Jurkat, Clone E6-1 (cell line): ENCODE measurements at places on chromosomes 1 and 21.

DNA sequence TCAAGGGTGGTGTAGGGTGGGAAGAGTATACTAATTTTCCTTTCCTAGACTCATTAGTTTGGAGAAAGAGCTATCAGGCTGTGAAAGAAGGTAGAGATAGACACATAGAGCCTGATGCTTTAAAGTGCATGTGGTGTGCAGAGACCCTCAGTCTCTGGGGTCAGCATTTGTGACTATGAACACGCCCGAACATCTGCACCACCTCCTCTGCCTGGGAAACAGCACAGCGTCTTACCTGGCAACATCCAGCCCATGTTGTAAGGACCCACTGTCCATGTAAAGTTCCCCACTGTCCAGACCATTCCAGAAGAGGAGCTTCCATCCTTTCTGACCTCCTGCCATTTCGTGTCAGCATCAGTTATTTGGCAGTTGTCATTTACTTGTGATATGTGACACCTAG, 83.4 kb downstream of the KCND3 start:
- no peak for DNase-seq

- peak; percentile 40 for DNase-seq
These were observed 64.3 kb downstream of the PRKAA2 start for GRCh38 chr1:56709269-56709880.

DNA sequence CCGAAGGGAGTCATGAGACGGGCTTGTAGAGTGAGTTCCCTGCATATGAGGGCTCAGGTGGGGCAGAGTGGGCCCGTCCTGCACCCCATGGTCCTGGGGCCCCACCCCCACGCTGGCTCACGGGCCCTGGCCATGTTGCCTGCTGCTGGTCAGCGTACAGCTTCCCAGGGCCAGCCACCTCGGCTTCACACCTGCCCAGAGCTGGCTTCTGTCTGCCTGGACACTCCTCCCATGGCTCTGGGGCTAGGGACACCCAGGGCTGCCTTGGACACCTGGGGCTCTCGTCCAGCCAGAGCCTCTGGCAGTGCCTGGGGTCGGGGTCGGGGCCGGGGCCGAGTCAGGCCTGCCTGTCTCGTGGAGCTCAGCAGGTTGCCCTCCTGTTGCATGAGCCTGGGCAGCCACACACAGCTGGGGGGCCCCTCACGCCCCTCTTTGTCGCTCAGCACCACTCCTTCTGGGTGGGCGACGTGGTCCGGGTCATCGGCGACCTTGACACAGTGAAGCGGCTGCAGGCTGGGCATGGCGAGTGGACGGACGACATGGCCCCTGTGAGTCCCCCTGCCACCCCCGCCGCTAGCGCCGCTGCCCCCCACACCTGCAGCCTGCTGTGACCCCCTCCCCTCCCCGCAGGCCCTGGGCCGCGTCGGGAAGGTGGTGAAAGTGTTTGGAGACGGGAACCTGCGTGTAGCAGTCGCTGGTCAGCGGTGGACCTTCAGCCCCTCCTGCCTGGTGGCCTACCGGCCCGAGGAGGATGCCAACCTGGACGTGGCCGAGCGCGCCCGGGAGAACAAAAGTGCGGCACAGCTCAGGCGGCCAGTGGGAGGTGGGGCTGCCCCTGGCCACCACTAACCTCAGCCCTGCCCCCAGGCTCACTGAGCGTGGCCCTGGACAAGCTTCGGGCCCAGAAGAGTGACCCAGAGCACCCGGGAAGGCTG, 5.5 kb upstream of the MMP23B start:
- no peak for DNase-seq

GRCh38 chr1:109306832-109307273, at the start of gene MYBPHL:
Gene MYBPHL (minus strand): TSS chr1:109307011. CDS start chr1:109306991, 20 bp downstream.
- DNase-seq, result no peak

DNA sequence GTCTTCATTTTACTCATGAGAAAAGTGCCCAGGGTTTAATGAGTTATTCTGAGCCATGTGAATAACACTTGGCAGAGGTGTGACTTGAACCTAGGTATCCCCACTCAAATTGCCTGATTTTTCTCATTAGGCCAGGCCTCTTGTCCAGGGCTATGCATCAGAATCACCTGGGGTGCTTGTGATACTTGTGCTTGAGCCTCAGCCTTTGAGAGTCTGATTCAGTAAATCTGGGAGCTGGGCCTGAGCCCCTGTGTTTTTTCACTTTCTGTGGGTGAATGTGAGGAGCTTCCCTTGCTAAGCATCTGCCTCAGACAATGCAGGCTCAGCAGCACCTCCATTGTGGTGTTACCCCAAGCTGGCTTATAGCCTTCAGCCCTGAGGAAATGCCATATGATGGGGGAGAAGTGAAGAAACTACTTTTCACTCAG, 127.1 kb downstream of the S1PR1 start:
- no peak for DNase-seq

- DNase-seq, result no peak
These were observed 52.5 kb downstream of the LRIG2 start for GRCh38 chr1:113125517-113125916.

DNA sequence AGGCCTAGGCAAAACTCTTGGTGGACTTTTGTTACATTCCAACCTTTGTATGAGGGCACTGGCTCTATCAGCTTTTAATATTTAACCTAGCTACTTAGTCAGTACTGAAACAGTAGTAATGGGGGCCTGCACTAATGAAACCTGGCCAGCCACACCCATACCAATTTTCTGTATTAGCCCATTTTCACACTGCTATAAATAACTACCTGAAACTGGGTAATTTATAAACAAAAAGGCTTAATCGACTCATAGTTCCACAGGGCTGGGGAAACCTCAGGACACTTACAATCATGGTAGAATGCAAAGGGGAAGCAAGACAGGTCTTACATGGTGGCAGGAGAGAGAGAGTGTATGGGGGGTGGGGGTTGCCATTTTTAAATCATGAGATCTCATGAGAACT, 245.7 kb upstream of the RGS18 start:
- no peak for DNase-seq

- DNase-seq, result no peak
These were observed 40.1 kb downstream of the CHAF1B start for GRCh38 chr21:36425286-36425685.

DNA sequence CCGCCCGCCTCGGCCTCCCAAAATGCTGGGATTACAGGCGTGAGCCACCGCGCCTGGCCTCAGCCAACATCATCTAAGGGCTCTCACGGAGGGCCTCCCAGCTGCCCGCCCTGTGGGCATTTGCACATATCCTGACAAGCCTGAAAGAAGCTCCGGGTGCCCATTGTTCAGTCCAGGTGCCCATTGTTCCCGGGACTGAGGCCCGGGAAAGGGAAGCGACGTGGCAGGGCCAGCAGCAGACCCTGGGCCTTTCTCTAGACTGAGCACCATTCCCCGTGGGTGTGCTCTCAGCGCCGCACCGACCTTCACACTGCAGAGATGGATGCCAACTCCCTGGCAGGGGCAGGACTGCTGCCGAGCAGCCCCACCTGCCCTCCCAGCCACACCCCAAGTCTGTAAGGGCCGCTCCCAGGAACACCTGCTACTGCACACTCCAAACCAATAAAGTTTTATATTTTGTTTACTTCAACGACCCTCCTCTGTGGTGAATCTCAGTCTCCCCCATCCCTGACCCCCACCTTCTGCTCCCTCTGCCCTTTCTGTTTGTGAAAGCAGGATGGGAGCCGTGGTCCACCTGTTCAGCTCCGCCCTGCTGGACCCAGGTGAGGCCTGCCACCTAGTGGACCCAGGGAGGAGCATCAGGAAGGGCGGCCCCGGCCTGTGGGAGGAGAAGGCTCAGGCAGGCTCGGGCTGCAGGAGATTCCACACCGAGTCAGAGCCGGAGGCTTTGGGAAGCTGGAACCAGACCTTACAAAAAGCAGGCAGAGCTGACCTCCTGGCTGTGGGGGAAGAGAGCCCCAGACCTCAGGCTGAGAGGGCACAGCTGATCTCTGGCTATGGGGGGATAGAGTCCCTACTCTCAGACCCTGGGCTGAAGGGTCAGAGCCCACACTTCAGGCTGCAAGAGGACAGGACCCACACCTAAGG, 1.1 kb upstream of the TMEM82 start:
- peak; percentile 9 for DNase-seq

DNA sequence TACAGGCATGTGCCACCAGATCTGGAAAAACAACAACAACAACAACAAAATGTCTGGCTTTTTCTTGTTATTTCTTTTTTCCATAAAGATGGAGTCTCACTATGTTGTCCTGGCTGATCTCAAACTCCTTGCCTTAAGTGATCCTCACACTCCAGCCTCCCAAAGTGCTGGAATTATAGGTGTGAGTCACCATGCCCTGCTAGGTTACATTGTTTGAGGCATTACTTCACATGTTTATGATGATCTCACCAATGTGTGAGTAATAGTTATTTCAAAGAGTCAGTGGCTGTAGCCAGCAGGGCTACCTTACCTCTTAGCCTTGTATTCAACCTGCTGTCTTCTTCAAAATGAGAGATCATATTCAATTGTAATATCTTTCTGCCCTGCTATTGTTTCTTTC, 445.7 kb downstream of the AMY1C start:
- no peak for DNase-seq

- DNase-seq, result no peak
These were observed 4.0 kb downstream of the S100A16 start for GRCh38 chr1:153608742-153609584.

DNA sequence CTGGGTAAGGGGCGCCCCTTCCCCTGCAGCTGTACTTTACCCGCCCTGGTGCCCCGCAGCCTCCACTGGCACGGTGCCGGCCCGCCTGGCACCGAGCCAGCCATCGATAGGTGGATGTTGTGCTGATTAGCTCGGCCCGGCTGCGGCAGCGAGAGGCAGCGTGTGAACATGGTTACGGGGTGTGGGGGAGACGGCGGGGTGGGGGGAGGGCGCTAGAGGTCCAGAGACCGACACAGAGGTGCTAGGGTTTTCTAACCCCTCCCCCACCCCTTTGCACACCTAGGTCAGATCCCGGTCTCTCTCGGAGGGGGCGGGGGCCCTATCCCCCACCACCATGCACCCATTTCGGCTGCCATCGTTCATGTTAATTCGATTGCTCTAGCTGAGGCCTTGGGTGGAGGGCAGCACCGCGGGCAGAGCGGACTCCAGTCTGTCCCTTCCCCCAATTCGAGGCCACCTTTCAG, 6.7 kb downstream of the EFNA4 start:
- no peak for DNase-seq

- no peak for DNase-seq
These were observed 1.2 kb downstream of the TNFRSF8 start for GRCh38 chr1:12064073-12064969.

- no peak for DNase-seq
These were observed 392.7 kb downstream of the MATN1 start for GRCh38 chr1:30330644-30331043.

- DNase-seq, result no peak
These were observed 4.6 kb downstream of the HCRTR1 start for GRCh38 chr1:31621847-31622730.

DNA sequence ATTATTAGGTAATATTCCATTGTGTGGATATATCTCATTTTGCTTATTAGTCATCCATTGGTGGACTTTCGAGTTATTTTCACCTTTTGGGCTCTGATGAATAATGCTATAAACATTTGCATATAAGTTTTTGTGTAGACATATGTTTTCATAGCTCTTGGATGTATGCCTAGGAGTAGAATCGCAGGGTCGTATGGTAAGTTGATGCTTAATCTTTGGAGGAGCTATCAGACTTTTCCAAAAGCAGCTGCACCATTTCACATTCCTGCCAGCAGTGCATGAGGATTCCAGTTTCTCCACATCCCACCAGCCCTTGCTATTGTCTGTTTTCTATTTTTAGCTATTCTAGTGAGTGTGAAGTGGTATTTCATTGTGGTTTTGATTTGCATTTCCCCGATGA, 120.3 kb upstream of the TMEM51 start:
- no peak for DNase-seq

- DNase-seq, result no peak
These were observed 88.4 kb downstream of the RUNX1 start for GRCh38 chr21:34960687-34961086.

- no peak for DNase-seq
These were observed 17.4 kb downstream of the BMP8A start for GRCh38 chr1:39508857-39509305.

GRCh38 chr1:212375986-212376385, 38.7 kb downstream of the PACC1 start:
- no peak for DNase-seq

GRCh38 chr1:3393987-3394920, 60.2 kb upstream of the ARHGEF16 start:
- no peak for DNase-seq

GRCh38 chr1:30760596-30761324, 3.2 kb upstream of the LAPTM5 start:
- peak; percentile 85 for DNase-seq

- no peak for DNase-seq
These were observed 83.1 kb downstream of the CAPZB start for GRCh38 chr1:19402031-19402813.

GRCh38 chr1:91075233-91076135, 53.6 kb upstream of the ZNF644 start:
- no peak for DNase-seq

DNA sequence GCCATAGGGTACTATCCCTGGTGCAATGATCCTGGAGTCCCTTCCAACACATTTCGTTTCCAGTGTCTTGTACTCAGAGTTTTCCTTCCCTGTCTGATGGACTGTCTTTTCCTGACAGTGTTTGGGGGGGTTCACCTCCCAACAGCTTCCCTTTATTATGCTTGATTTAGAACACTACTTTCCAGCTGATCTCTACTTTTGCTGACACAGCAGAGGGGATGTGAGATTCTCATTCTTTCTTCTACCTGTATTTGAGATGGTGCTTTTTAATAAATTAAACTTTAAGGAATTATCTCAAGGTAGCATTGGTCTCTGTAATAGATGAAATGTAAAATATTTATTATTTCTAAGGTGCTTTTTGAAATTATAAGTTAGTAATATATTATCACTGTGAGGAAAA, 41.0 kb downstream of the SLC35A3 start:
- DNase-seq, result no peak

DNA sequence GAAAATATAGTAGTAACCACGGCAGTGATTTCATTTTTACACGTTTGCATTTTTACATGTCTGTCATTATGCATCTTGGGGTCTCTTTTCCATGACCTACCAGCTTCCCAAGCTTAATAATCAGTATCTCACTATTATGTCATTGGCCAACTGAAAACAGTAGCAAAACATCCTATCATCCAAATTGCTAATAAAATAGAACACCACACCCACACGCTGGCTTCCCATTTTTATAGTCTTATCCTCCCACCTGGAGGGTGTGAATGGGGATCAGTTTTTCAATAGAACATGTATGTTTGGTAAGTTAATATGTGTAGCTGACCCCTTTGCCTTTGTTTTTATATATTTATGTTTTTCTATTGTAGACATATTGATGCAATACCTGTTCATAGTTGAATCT, 11.8 kb downstream of the TFF3 start:
- DNase-seq, result no peak

DNA sequence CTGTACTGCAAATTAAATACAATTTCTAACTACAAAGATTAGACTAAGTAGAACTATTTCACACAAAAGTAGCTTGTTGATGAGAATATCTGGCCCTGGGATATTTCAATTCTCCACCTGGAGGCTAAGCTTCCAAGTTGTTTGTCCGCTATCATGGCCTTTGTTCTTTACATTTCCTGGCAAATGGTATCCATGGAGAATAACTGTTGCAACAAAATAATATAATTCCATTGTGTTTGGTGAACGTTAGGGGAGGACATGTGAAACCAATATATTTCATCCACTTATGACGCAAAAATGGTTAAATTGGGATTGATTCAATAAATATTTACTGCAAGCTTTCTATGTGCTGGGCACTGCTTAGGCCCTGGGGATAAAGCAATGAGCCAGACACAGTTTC, 565.4 kb downstream of the PTPRC start:
- no peak for DNase-seq

GRCh38 chr1:117051224-117052064, 8.7 kb upstream of the TTF2 start:
- DNase-seq, result no peak
